ENCODE measurements at places on chromosomes 7 and 10.

GRCh38 chr7:107070710-107071109 is 26.2 kb downstream of the PRKAR2B start:
- H3K27me3 ChIP-seq, result no peaks in the 10 kb centered on the region
- DNase-seq, result no peak
- H3K4me3 ChIP-seq, result no peak overlapping the region
- H3K27ac ChIP-seq, result no peak overlapping the region
- no peaks in the 10 kb centered on the region for H3K36me3 ChIP-seq

DNA sequence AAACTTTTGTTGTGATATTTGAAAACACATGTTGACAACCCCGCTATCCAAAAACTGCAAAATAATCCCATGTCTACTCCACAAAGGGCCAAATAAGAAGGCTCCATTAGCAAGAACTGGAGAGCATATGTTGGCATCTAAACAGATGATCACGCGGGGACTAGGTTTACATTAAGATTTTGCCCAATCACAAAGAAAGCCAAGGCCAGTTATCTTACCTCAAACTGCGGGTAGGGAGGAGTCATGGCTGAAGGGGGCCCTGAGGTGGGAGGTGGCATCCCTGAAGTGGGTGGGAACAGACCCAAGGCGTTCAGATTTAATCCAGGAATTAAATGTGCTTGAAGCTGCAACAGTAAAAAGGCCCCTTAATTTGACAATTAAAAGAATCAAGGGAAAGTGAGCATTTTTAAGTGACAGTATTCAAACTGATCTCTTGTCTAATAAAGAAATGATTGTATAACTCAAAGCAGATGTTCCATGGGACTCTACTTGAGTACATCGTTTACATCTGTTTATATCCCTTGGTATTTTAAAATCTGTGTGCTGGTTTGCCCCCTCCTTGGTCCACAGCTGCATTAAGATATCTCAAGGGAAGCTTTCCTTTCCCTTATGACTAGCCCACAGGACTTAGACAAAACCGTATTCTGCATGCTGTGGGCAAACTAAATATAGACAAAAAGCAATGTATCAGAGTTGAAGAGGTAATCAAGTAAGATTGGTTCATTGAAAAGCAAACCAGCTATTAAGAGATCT is 42.9 kb downstream of the MALSU1 start:
- DNase-seq, result no peak
- H3K27ac ChIP-seq, result no peak overlapping the region
- H3K4me1 ChIP-seq, result peaks cover 2% of the 10 kb centered on the region
- no peaks in the 10 kb centered on the region for H3K27me3 ChIP-seq
- no peak overlapping the region for H3K4me3 ChIP-seq

DNA sequence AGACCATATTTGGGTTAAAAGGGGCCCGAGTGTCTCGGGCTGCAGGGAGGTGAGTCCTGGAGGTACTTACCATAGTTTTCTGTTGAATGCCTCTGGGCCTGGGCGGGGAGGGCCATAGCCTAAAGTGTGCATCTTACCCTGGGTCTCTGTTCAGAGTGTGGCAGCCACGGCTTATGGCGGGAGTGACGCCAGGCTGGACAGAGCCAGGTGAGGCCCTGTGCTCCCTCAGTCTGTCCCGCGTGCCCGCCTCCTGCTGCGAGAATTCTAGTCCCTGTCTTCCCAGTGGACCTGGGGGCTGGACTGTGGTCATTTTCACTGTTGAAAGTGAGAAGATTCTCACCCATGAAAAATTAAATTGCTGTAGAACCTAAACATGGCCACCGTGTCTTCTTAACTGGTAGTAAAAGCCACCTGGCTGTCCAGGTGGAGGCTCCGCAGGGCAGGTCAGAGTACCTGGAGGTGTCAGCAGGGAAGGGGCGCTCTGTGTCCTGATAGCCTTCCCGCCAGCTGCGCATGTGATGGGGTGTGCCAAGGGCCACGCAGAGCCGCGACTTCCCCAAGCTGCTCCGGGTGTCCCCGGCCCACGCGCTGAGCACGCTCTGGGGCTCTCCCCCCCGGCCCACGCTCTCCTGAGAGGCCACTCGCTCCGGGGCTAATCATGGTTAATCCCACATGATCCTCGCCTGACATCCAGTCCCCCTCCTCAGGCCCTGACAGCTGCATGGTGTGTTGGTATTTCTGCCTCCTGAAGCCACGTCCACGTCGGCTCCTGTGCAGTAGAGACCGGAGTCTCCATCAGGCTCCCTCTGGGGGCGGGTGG is 20.3 kb downstream of the INPP5A start:
- peaks cover 3% of the 10 kb centered on the region for H3K36me3 ChIP-seq
- no peak overlapping the region for H3K27ac ChIP-seq
- peaks cover 68% of the 10 kb centered on the region for H3K4me1 ChIP-seq
- H3K4me3 ChIP-seq, result no peak overlapping the region

GRCh38 chr7:48249166-48249565 is 77.9 kb downstream of the ABCA13 start:
- no peak overlapping the region for H3K4me3 ChIP-seq
- no peaks in the 10 kb centered on the region for H3K36me3 ChIP-seq
- no peak for DNase-seq

- no peak overlapping the region for H3K4me3 ChIP-seq
- H3K27me3 ChIP-seq, result no peaks in the 10 kb centered on the region
- no peak overlapping the region for H3K27ac ChIP-seq
Observed at GRCh38 chr7:134905375-134905774, 80.9 kb upstream of the AGBL3 start.

DNA sequence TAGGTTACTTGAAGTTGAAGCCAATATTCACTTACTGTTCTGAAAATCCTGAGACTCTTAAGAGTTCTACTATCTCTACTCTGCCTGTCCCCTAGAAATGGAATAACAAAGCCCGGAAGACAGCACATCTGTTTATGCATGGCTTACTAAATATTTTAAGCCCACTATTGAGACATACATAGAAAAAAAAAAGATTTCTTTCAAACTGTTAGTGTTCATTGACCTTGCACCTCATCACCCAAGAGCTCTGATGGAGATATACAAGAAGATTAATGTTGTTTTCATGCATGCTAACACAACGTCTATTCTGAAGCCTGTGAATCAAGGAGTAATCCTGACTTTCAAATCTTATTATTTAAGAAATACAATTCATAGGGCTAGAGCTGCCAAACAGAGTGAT is 859.3 kb upstream of the C7orf33 start:
- DNase-seq, result no peak
- no peaks in the 10 kb centered on the region for H3K4me1 ChIP-seq
- no peaks in the 10 kb centered on the region for H3K27me3 ChIP-seq
- no peaks in the 10 kb centered on the region for H3K36me3 ChIP-seq

GRCh38 chr10:117264782-117265181 is 23.9 kb downstream of the SLC18A2 start:
- H3K4me1 ChIP-seq, result no peaks in the 10 kb centered on the region
- no peaks in the 10 kb centered on the region for H3K36me3 ChIP-seq
- H3K27me3 ChIP-seq, result no peaks in the 10 kb centered on the region
- H3K4me3 ChIP-seq, result no peak overlapping the region
- H3K27ac ChIP-seq, result no peak overlapping the region

- H3K4me1 ChIP-seq, result no peaks in the 10 kb centered on the region
- no peaks in the 10 kb centered on the region for H3K36me3 ChIP-seq
- H3K27ac ChIP-seq, result no peak overlapping the region
- no peaks in the 10 kb centered on the region for H3K27me3 ChIP-seq
- DNase-seq, result no peak
Observed at GRCh38 chr10:21832821-21833130, 170.8 kb downstream of the DNAJC1 start.

DNA sequence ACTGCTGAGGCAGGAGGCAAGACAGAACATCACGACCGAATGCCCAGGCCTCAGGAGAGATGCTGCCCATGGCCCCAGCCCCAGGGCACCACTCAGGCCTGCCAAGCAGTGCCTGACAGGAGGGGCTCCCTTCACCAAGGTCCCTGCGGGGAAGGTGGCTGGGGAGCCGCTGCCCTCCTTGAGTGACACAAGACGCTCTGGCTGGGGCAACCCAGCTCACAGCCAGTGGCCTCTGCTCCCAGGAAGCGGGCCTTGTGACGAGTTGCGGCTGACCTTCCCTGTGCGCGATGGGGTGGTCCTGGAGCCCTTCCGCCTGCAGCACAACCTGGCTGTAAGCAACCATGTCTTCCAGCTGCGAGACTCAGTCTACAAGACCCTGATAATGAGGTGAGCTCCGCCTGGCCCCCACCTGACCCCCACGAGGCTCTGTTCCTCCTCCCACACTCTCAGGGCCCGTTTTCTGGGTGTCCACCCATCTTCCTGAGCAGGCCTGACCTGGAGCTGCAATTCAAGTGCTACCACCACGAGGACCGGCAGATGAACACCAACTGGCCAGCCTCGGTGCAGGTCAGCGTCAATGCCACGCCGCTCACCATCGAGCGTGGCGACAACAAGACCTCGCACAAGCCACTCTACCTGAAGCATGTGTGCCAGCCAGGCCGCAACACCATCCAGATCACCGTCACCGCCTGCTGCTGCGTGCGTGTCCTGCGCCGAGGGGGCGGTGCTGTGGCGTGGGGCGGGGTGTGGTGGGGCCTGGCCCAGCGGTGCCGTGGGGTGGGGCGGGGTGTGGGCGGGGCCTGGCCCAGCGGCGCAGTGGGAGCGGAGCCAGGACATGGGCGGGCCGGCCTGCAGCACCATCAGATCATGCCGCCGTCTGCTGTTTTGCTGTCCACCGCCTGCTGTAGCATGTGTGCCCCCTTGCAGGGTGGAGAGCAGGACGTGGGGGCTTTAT is 12.8 kb downstream of the ZMIZ2 start:
- peaks cover 89% of the 10 kb centered on the region for H3K36me3 ChIP-seq
- H3K4me3 ChIP-seq, result no peak overlapping the region
- peaks cover 4% of the 10 kb centered on the region for H3K4me1 ChIP-seq
- H3K27ac ChIP-seq, result no peak overlapping the region
- no peaks in the 10 kb centered on the region for H3K27me3 ChIP-seq

- no peak for DNase-seq
- no peak overlapping the region for H3K4me3 ChIP-seq
- no peaks in the 10 kb centered on the region for H3K36me3 ChIP-seq
- H3K4me1 ChIP-seq, result no peaks in the 10 kb centered on the region
Observed at GRCh38 chr7:108079648-108080591, 50.2 kb downstream of the LAMB4 start.

GRCh38 chr10:4183761-4184261 is 398.8 kb upstream of the KLF6 start:
- DNase-seq, result no peak
- H3K4me3 ChIP-seq, result no peak overlapping the region
- no peaks in the 10 kb centered on the region for H3K4me1 ChIP-seq
- no peaks in the 10 kb centered on the region for H3K27me3 ChIP-seq

DNA sequence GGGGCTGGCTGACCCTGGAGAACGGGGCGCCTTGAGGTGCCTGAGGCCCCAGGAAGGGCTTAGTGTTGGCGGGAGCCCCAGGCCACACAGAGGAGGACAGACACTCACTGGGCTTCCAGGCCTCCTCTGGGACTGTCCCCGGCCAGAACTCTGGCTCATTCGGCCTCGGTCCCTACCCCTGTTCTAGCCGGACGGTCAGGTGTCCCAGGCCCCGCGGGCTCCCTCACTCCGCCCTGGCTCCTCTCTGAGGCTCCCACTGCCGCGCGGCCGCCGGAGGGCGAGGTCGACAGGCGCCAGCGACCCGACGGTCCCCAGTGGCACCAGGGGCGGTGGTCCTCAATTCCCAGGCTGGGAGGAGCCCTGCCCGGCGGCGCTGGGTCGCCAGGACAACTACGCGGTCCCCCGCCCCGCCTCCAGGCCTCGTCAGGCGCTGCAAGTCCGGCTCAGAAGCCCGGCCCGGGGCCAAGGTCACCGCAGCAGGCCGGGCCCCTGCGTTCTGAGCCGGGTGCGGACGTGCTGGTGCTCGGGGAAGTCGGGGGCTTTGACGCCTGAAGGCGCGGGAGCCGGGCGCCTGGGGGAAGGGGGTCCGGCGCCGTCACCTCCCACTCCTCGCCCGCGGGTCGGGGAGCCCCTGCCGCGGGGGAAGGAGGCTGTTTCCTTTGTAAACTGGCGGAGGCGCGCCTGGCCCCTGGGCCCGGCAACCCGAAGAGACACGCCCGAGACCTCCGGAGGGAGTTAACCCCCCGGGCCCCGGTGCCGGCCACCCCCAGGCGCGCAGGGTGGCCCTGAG is 1.1 kb upstream of the PWWP2B start:
- H3K27me3 ChIP-seq, result no peaks in the 10 kb centered on the region
- H3K4me3 ChIP-seq, result peak overlapping the region; percentile 38
- no peak for DNase-seq
- peak overlapping the region; percentile 44 for H3K27ac ChIP-seq
- peaks cover 38% of the 10 kb centered on the region for H3K4me1 ChIP-seq

DNA sequence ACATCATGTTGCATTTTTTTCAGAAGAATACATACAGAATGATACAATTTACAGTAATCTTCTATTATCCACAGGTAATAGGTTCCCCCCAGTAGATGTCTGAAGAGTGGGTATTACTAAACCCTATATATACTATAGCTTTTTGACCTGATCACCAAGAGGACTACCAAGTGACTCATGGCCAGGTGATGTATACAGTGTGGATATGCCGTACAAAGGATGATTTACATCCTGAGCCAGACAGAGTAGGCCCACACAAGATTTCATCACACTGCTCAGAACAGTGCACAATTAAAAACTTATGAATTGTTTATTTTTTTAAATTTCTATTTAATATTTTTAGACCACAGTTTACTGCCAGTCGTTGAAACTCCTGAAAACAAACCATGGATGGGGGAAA is 70.6 kb downstream of the STEAP1B start:
- no peaks in the 10 kb centered on the region for H3K36me3 ChIP-seq
- no peaks in the 10 kb centered on the region for H3K27me3 ChIP-seq
- no peak overlapping the region for H3K27ac ChIP-seq
- H3K4me1 ChIP-seq, result no peaks in the 10 kb centered on the region
- DNase-seq, result no peak

DNA sequence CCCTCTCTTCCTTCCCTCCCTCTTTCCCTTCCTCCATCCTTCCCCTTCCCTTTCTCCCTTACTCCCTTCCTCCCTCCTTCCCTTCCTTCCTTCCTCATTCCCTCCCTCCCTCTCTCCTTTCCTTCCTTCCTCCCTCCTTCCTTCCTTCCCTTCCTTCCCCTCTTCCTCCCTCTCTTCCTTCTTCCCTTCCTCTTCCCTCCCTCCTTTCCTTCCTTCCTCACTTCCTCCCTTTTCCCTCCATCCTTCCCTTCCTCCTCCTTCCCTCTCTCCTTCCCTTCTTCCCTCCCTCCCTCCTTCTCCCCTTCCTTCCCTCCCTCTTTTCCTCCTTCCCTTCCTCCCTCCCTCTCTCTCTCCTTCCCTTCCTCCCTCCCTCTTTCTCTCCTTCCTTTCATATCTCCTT is 12.7 kb upstream of the SLC18A2 start:
- H3K4me1 ChIP-seq, result no peaks in the 10 kb centered on the region
- no peaks in the 10 kb centered on the region for H3K36me3 ChIP-seq
- DNase-seq, result no peak
- H3K27ac ChIP-seq, result no peak overlapping the region

DNA sequence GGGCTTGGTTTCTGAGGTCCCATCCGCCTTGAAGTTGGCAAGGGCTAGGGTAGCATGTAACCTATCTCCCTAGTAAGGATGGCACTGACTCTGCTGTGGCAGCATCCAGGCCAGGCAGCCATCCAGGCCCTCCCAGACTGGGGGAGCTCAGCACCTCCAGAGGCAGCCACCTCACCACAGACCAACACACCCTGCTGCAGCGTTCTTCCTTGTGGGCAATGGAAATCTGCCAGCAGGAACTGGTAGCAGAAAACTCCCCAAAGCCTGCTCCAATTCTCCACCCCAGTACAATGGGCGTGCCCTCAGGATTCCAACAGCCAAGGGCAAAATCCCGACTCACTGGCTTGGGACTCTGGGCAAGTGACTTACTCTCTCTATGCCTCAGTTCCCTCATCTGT is 27.5 kb downstream of the DLG5 start:
- H3K27me3 ChIP-seq, result no peaks in the 10 kb centered on the region
- H3K36me3 ChIP-seq, result no peaks in the 10 kb centered on the region

GRCh38 chr10:87640043-87640442 is 19.6 kb upstream of the PAPSS2 start:
- H3K36me3 ChIP-seq, result no peaks in the 10 kb centered on the region
- no peak for DNase-seq
- H3K27ac ChIP-seq, result no peak overlapping the region
- no peaks in the 10 kb centered on the region for H3K27me3 ChIP-seq
- no peaks in the 10 kb centered on the region for H3K4me1 ChIP-seq

Measured in CD4-positive, alpha-beta T cell (primary cell).